Right renal pelvis (tissue), 4 donors: ENCODE measurements at places on chromosomes 7 and 10. TPM values are rescaled to one million over a fixed set of nuclear protein-coding genes. Genes with fewer than 3 reads are reported as not detected.

GRCh38 chr10:103062854-103063590 is 130.1 kb downstream of the NT5C2 start:
- DNase-seq: no peak

DNA sequence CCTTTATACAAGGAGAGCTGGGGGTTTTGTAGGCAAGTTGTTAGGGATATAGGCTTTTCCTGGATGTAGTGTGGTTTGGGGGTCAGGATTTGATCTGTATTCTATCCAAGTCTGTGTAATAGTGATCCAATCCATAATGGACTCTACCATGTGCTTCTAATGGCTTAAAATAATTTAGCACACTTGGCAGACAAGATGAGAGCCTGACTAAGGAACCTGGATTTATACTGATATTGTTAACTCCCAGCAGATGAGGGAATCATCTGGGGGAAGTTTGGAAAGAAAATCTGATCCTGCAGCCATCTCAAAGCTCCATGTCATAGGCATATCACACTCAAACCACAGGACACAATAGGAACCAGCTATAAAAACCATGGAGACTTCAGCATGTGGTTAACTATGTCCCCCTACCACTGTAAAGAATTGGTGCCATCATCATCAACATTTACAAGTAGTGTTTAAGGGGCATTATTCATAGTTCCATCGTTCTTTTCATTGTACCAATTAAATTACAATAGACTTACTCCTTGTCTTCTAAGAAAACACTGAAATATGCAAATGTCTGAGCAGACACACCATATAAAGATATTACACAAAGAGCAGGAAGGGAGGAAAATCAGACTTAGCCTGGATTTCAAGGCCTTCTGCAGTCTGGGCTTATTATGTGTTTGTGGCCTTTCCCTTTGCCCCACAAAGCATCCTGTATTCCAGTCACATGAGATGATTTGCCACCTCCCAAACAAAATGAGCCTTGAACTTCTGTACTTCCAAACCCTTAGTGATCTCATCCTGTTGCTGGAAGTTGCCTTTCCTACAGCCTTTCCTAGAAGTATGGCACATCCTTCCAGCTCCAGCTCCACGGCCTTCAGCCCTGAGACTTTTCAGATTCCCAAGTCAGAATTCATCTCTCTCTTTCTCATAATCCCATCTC is 22.5 kb upstream of the HPS1 start:
- no peak for DNase-seq

DNA sequence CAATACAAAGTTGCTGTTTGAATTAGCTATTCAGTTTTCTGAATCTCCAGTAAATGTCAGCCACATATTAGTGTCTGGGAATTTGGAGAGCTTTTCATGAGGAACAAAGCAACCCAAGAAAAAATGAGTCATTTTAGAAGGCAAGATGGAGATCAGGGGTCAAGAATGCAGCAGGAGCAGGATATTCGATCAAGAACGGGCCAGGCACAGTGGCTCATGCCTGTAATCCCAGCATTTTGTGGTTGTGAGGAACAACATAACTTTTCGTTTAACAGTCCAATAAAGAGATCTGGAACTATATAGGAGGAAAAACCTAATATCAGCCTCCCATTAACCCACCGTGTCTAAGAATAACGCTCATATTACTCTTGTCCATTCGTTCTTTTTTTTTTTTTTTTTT is 600.5 kb downstream of the MAGI2 start:
- no peak for DNase-seq

GRCh38 chr7:143384148-143384547 is 3.0 kb downstream of the ZYX start:
- DNase-seq: no peak

GRCh38 chr7:43392638-43393330 is 190.1 kb upstream of the STK17A start:
- DNase-seq: no peak

DNA sequence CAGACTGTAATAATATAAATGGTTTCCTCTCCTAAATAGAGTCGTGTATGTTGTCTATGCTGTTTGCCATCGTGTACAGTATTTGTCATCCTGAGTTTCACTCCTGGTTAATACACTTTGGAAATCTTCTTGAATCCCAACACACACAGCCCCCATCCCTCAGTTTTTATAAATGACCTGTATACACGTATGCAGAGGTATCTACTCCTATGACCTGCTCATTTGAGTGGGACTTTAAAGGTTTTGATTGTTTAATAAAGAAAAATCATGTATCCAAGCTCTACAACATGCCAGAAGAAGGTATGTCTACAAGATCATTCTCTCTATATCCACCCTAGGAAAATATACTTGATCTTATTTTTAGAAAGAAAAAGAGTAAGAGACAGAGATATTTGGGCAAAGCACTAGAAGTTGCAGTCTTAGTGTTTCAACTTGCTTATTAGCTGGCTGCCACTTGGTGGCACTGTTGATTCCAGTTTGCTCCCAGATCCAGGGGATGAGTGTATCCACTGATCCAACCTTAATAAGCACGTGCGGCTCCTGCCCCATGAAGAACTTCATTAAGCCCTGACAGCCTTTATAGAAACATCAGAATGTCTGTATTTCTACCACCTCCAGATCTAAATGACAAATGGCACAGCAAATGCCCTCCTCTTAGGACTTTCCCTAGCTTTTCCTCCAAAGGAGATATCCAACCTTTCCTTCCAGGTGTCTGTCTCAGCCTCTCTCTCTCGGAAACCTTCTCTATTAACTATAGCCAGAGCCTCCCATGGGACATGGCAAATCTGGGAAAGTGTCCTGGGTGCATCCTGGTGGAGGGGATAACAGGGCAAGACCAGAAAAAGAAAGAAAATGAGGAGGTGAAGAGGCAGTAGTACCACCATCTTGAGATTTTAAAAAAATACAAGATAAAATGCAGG is 181.6 kb upstream of the NEBL start:
- DNase-seq: peak; percentile 61

- DNase-seq: no peak
Measured at GRCh38 chr10:128110339-128110738, 15.9 kb downstream of the MKI67 start.

- no peak for DNase-seq
Measured at GRCh38 chr7:66076462-66077329, 1.1 kb downstream of the ASL start.

DNA sequence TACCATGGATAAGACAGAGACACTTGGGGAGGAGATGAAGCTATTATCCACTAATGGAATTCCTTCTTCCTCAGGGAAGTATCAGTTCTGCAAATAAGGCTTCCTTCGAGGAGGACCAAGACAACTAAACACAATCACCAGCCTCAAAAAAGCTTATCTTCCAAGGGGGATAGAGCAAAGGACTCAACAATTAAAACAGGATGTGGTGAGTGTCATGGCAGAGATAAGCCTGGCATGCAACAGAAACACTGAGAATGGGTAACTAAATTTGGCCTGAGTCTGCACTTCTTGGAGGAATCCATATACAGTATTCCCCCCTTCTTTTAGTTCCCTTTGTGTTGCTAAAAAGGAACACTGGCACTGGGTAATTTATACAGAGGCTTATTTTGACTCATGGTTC is 1285.2 kb downstream of the GATA3 start:
- no peak for DNase-seq

- DNase-seq: no peak
Measured at GRCh38 chr7:120256344-120257070, 16.5 kb upstream of the KCND2 start.

DNA sequence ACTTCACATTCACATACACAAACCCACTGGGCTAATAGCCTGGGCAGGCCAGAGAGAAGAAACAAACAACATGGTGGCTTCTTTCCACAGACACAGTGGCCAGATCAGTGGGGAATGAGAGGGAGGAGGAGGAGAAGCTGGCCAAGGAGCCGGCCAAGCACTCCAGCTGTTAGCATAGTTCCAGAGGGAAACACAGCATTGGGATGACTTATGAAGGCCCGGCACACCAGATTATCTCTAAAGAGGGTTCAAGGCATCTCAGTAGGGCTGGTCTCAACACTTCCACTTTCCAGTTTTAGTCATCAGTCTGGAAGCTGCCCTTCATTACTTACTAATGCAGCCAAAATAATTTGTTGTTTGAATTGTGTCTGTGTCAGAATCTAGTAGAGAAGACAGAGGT is 42.1 kb upstream of the GPR26 start:
- no peak for DNase-seq

- DNase-seq: no peak
Measured at GRCh38 chr7:14776266-14776665, 126.3 kb downstream of the DGKB start.

GRCh38 chr7:120738816-120739215 is 119.1 kb downstream of the TSPAN12 start:
- DNase-seq: no peak

GRCh38 chr7:20330928-20331909 is 519 bp downstream of the ITGB8 start:
- DNase-seq: no peak

- no peak for DNase-seq
Measured at GRCh38 chr10:128898916-128899195, 568.2 kb upstream of the MGMT start.

GRCh38 chr7:100827330-100828226 is at the start of gene EPHB4:
EPHB4 (minus strand) TSS chr7:100827523; CDS start chr7:100827030, 493 bp downstream.
- peak; percentile 86 for DNase-seq

DNA sequence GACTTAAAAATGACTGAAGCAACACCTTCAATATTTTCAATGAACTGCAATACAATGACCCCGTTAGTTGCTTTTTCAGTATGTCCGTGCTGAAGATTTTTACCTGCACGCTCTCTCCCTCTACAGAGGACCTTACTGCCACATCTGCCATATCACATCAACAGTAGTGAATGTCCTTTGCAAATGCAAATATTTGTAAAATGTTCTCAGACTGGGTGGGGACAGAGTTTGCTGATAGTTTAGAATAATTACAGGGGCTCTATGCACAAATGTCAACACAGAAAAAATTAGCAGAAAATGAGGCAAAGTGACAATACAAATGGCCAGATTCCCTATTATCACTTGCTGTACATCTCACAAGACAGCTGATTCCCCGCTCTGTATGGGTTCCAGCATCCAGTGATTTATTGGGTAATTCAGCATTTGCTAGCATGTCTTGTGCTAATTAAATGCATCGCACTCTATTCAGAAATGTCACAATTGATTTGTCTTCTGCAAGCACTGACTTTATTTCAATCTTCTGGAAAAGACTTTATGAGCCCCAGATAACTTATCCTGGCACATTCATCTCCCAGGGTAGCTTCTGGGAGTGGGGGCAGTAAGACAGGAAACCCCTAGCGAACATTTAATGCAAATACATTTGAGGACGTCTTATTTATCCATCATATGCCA is 69.1 kb upstream of the PTER start:
- DNase-seq: no peak

DNA sequence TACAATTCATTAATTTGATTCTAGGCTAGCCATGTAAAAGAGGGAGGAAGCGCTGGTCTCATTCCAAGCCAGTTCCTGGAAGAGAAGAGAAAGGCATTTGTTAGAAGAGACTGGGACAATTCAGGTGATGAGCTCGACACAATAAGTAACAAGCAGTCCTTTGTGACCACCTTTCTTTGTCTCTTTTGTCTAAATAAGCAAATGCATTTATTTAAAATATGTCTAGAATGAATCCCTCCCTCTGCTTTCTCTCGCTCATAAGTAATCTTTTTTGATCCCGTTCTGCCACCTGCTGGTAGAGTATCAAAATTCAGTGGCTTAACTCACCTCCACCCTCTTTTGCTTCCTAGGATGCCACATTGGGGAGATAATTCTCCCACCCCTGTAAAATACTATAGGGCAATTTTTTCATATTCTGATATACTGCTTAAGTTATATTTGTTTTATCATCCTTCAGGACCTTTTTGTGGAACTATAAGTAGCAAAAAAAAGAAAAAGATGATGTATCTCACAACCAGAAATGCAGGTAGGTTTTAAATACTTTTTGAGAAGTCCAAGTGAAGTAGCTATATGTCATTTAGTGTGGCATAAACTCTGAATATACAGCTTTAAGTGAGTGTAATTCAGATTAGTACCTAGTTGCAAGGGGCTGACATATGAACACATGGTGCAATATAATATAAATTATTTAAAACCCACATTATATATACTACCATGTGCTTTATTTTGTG is 91.5 kb downstream of the GSDME start:
- DNase-seq: peak; percentile 6

- DNase-seq: no peak
Measured at GRCh38 chr10:68166871-68167585, 57.7 kb downstream of the MYPN start.

DNA sequence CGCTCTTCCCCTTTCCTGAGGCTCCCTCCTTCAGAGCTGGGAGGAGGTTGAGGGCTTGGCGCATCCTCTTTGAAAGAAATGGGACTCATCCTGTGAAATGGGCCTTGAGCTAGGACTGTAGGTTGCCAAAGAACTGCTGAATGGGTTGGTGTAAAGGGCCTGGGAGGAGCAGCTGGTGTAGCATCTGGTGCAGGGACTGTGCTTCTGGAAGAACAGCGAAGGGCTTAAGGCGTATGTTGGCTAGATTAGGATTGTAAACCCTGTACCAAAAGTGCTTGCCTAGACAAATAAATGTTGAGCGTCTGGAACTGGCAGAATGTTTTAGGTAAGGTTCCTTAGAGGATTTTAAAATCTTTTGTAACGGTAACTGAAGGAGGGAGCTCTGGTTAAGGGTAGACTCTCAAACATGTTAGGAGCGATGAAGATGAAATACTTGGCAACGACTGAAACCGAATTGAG is 563 bp downstream of the STAM start:
- DNase-seq: no peak

DNA sequence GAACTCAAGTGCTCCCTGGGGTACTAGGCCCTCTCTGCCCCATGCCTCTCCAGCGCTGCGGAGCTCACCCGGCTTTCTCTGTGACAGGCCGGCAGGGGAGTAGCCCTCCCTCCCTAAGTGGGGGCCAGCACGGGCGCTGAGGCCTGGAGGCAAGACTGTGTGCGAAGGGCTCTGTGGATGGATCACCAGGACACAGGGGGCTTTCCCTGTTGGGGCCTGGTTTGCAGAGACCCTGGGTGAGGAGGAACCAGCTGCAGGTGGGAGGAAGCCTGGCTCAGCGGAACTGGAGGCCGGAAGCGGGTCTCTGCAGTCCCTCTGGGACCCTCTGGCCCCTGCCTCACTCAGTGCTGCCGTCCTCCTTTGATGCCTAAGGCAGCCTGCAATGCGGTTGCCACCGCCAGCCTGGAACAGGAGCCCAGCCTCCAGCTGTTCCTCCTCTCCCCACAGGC is 106.0 kb downstream of the CYTH3 start:
- no peak for DNase-seq

- DNase-seq: no peak
Measured at GRCh38 chr7:25012254-25012653, 32.3 kb upstream of the OSBPL3 start.

- no peak for DNase-seq
Measured at GRCh38 chr7:73860859-73861258, at the start of gene TMEM270. TMEM270 (plus strand) TSS chr7:73861159; CDS start chr7:73861195, 36 bp downstream.

Gene RHOBTB1
- polyA plus RNA-seq: 77.9 TPM

Gene HOXA6
- 27.1 TPM for polyA plus RNA-seq

Gene NUDCD3
- 86.9 TPM for polyA plus RNA-seq

Gene CYTH3
- 36.5 TPM for polyA plus RNA-seq

Gene SLC26A3
- polyA plus RNA-seq: 0.35 TPM

Gene LIPJ
- polyA plus RNA-seq: 0.11 TPM

Gene TMEM184A
- 8.3 TPM for polyA plus RNA-seq

Gene LRIT1
- polyA plus RNA-seq: not detected

Gene NPY4R
- polyA plus RNA-seq: not detected

Gene INSIG1
- 40.9 TPM for polyA plus RNA-seq
